ENCODE measurements at places on chromosomes 2 and 18. TPM values are rescaled to one million over a fixed set of nuclear protein-coding genes. Genes with fewer than 3 reads are reported as not detected.

ACOXL gene
- total RNA-seq = 10.7 TPM

CRYGC gene
- not detected for total RNA-seq

CCDC68 gene
- total RNA-seq = 2.9 TPM

SH2D6 gene
- total RNA-seq = 2.3 TPM

MC5R gene
- total RNA-seq = not detected

TMEM198 gene
- 5.8 TPM for total RNA-seq

CDH2 gene
- total RNA-seq = 8.5 TPM

HJURP gene
- 109 TPM for total RNA-seq

COA5 gene
- 37.5 TPM for total RNA-seq

RBBP8 gene
- 22.0 TPM for total RNA-seq

CASP8 gene
- total RNA-seq = 42.4 TPM

DNA sequence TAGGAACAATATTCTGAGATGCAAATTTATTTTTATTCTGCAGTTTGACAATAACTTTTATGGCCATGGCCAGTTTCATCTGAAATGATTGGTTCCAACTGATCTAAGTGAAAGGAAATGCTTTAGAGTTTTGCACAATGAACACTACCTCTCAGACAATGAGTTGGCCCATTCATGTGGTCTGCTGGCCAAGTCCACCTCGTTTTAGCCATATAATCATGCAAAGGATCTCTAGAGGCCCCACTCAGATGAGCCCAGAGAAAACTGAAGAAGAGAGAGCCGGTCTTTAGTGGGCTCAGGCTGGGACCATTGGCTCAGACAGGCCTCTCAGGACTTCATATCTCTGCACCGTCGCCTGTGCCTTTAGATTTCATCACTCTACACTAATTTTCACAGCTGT, 254.7 kb downstream of the MREG start:
- DNase-seq = no peak

DNA sequence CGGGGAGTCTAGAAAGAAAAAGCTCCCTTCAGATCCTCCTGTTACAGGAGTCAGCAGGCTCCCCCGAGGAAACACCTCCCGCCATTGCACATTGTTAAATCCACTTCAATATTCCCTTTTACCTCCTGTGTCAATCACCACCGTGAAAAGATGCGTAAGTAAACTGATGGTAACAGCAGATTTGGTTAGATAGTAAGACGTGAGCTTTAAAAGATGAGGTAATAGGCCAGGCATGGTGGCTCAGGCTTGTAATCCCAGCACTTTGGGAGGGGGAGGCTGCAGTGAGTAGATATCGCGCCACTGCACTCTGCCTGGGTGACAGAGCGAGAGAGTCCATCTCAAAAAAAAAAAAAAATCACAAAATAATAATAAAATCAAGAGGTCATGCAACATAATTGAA, 15.2 kb upstream of the NCL start:
- DNase-seq = no peak

GRCh38 chr2:31166925-31167324, 28.7 kb upstream of the GALNT14 start:
- DNase-seq = no peak

DNA sequence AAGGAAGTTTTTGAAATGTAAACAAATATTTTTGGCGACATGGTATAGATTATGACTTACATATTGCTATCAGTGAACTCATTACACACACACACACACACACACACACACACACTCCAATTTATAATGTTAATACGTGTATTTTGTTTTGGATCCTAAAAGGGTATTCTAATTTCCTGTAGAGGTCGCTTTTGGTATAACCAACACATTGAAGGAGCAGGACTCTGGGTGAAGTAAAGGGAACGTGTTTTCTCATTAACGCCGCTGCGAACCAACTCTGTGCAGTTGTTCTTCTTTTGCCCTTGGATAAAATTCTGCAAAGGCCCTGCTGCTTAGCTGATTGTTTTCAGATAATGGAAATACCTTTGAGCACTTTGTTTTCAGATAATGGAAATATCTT, 190.4 kb downstream of the PMAIP1 start:
- no peak for DNase-seq

GRCh38 chr2:182971820-182972547, 66.3 kb downstream of the NCKAP1 start:
- no peak for DNase-seq

GRCh38 chr2:234690569-234691213, 193.8 kb upstream of the ARL4C start:
- no peak for DNase-seq

GRCh38 chr2:37324786-37325624, at the start of gene PRKD3:
Gene PRKD3, minus strand, starts transcription at chr2:37324833. Its CDS starts 8,309 bp downstream, at chr2:37316524.
- DNase-seq = peak; percentile 55

DNA sequence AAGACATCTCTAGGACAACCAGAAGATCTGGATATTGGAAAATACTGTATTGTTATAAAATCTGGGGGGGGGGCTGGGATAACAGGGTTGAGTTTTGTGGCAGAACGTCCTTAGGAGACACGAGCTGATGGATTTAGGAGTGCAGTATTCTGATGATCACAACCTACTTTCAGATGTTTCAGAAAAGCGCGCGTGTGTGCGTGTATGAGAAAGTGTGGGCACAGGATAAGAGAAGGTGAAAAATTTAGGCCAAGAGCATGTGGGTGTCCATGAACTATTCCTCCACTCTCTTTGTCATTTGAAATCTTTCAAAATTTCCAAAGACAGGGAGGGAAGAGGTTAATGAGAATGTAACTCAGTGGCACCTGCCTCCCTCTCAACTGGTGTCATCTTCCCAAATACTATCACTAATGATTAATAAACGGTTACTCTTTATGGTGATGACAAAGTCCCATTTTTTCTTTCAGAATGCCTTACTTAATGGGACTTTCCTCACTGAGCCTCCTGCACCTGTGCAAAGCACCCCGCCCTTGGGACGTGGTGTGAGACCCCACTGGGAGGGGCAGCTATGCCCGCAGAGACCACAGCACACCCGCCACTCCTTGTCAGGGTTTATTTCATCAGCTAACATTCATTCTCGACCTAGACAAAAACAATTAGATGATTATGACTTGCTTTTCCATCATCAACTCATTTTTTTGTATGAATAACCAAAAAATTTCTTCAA, 53.6 kb downstream of the HS6ST1 start:
- DNase-seq = no peak

- no peak for DNase-seq
Measured at GRCh38 chr2:187157046-187157445, 291.0 kb downstream of the CALCRL start.

DNA sequence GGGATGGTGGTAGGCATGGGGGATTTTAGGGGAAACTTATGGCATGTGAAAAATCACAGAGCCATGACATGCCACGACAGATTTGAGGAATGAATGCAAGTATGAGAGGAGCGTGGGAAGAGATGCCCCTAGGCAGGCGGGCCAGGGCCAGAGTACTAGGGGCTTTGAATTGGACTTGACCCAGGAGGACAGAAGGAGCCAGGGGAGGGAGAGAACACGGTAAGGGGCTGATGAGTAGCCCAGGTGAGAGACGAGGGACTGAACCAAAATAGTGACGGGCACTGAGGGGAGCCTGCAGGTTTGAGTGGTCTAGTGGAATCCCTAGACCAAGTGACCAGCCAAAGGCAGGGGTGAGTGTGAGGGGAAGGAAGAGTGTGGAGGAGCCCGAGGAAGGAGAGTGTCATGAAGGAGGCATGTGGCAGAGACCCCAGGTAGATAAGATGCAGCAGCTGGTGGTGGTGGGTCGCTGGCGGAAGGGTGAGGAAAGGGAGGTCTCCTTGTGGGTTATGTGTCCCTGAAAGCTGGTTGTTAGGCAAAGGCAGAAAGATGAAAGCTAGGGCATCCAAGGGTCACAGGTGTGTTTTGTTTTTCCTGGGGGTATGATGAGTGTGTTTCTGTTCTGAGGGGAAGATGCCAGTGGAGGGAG, 48.7 kb downstream of the ZBTB7C start:
- no peak for DNase-seq

- DNase-seq = no peak
Measured at GRCh38 chr2:133733901-133734255, 165.6 kb upstream of the NCKAP5 start.

DNA sequence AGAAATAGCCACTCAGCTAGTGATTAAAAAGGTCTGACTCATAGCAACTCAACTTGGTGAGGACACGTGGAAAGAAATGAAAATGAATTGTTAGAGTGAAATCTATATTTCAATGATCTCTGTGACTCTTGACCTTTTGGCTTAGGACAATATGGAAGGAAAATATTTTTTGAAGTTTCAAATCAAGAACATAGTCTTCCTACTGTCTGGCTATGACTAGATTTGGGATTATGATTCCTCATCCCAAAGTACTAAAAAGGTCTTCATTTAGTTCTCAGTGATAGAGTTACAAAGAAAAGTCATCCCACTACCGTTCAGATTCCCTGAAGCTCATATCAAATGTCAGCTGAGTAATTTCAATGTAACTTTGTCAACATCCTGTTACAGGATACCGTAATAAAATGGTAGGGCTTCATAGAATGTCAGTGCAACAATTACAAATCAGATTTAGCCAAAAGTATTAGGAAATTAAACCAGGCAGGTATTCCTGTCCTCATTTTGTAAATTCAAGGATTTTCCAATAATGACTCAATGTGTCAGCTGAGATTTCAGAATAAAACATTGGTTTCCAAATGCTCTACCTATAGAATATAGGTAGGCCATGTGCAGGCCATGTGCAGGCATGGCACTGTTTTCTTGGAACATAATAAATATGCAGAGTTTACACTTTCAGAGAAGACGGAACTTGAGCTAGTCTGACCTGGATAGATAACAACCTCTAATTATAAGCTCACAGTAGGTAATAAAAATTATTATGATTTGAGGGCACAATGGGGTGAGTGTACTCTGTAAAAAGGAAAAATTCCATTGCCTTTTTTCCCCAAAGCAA, 36.0 kb downstream of the ANKRD29 start:
- DNase-seq = peak; percentile 80

DNA sequence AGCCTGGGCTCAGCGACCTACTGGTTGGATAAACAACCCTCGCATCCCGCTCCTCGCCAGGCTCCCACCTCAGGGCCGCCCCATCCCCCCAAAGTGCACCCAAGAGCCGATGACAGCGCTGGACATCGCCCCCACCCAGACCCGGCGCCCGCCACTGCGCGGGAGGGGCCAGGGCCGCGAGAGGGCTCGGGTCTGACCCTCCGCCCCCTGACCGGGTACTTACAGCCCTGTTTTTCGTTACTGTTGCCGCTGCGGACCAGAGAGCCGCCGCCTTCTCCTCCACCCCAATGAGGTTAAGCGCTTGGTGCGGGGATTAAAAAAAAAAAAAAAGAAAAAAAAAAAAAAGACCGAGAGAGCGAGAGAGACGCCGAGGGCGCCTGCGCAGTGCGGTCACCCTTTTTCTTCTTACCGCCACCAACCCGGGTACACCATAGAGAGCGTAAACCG, at the start of gene CLASP1:
CLASP1 (minus strand) TSS at position 314 of the 447 bp plus-strand sequence. CDS start 43,567 bp downstream, outside the sequence.
- no peak for DNase-seq

DNA sequence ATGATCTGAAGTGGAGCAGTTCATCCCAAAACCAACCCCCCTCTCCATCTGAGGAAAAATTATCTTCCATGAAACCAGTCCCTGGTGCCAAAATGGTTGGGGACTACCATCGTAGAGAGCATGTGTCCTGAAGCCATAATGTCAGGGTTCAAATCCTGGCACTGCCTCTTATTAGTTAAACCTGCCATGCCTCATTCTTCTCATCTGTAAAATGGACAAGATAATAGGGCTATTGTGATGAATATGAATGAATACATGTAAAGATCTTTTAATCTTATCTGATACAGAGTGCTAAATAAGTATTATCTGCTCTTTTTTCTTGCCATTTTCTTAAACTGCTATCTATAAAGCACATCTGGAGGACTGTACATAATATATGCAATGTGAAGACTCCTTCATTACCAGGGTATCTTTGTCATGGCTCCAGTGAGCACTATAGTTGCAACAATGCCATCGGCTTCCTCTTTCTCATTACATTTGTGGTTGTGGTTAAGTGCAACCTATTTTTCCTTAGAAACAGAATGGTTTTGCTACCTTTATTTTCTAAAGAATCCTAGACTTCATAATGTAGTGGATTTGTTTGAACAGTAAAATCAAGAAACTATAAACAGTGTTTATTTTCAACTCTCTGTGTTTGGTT, 27.0 kb downstream of the MFSD6 start:
- DNase-seq = no peak

GRCh38 chr2:162072976-162073887, 783 bp downstream of the DPP4 start:
- no peak for DNase-seq

DNA sequence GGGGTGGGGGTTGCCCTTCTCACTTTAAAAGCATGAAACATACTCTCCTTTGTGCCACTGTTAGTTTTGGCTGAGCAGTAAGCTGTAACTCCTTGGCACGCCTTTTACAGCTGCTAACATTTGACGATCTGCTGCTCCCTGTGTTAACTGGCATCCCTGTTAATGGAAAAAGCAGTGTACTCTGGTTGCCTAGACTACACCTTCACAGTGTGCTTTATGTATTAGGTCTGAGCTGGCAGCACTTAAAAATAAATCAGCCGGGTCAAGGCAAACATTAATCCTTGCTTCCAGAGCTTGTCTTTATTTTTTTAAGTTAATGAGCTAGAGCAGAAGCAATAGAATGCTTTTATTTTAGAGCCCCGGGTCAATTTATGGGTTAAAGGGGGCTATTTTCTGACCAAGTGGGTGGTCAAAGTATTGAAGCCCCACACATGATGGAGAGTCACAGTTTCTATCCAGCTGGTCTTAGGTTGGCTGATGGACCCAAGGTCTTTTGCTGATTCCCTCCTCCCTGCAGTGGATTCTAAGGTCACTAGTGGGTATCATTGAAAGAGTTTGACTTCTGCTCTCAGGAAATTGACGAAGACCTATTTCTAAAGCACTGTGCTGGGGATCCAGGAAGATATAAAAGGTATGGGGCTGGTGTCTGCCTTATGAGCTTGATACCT, 54.5 kb downstream of the CFAP221 start:
- no peak for DNase-seq

DNA sequence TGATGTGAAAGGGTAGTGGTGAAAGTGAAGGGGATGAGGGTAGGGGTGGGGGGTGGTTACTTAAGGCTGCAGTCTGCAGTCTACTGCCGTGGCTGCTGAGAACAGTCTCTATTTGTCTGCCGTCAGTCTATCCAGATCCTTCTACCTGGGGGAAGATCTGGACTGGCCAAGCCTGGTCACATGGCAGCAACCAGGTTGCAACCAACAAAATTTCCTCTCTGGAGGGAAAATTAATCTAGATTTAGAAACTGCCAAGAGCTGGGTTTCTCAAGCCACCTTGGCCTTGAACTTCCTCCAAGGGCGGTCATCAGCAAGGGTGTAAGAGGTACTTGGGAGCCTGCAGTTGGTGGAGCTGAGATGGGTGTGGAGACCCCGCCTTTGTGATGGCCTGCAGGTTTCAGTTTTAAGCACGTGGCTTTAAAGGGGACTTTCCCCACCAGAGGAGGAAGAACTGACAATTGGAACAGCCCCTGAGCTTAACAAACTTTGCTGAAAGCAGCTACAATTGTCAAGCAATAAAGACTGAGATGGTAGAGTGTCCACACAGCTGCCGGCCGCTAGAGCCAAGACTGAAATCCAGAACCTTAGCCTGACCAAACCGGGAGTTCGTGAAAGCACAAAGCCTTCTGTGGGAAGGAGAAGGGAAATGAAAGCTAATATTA, 31.4 kb upstream of the KCMF1 start:
- no peak for DNase-seq

GRCh38 chr18:30988440-30988839, 54.1 kb downstream of the DSC3 start:
- no peak for DNase-seq
